ENCODE measurements at places on chromosomes 13 and 19.
A peak's percentile ranks its signal among the peaks of the same experiment; 100 is the strongest.

DNA sequence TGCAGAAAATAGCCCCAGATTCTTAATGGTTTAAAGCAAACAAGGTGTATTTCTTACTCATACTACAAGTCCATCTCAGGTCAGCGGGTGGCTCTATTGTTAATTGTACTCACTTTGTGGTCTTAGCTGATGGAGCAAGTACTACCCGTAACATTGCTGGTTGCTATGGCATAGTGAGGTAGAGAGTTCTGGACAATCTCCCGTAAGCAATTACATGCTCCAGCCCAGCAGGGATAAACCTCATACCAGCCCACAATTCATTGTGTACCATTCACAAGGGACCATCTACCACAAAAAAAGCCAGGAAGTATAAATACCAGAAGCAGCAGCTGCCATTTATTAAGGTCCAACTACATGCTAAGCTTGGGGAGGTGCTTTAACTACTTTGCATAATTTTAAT, 167.1 kb downstream of the PCDH9 start:
- DNase-seq = no peak

GRCh38 chr13:104011505-104012241, 945.5 kb upstream of the SLC10A2 start:
- DNase-seq = no peak

- DNase-seq = no peak
Observed at GRCh38 chr19:15118248-15118647, 11.0 kb downstream of the SYDE1 start.

DNA sequence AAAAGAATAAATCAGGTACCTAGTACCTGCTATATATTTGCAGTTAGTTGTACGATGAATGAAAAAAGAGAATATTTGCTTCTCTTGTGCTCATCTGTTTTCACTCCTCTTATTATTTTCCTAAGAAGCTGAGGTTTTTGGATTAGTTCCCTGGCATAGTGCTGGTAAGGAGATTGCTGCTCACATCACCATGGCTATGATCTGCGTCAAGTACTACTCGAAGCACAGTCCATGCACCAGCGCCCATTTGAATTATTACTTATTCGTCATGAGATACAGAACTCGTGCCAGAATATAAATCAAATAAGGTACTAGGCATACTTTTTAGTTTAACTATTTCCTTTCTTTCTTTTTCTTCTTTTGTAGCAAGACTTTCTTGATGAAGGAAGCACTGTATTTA, 7.1 kb downstream of the SERTM1 start:
- DNase-seq = no peak

DNA sequence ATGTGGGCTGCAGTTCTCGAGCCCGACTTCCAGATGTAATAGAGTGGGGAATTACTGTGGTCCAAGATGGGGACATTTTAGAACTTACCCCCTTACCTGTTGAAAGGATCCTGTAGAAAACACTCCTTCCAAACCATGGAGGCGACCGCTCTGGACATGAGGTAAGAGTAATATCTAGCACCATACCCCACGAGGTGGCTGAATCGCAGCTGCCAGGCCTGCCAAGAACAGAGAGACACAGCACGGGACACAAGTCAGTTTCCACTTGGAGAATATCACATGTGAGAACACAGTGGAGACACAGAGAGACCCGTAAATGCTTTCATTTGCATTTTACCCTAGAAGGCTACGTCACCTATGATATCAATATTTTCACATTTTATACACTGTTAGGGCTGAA, 129.2 kb downstream of the MIPEP start:
- no peak for DNase-seq

DNA sequence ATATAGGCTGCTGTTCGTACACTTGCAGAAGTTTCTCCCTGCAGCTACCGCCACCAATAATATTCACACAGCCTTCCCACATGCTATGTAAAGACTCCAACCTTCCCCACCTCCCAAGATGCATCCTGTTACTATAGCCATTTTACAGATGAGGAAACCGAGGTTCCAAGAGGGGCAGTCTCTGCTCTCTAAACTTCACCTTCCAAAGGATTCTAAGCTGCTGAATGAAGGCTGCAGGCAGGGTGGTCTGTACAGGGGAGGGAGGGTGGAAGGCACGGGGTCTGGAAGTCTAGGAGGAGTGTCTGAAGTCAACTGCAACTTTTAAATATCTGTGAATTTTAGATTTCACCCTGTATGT, 1.9 kb upstream of the NFIC start:
- no peak for DNase-seq

- no peak for DNase-seq
Observed at GRCh38 chr13:53013113-53013512, 15.5 kb upstream of the OLFM4 start.

DNA sequence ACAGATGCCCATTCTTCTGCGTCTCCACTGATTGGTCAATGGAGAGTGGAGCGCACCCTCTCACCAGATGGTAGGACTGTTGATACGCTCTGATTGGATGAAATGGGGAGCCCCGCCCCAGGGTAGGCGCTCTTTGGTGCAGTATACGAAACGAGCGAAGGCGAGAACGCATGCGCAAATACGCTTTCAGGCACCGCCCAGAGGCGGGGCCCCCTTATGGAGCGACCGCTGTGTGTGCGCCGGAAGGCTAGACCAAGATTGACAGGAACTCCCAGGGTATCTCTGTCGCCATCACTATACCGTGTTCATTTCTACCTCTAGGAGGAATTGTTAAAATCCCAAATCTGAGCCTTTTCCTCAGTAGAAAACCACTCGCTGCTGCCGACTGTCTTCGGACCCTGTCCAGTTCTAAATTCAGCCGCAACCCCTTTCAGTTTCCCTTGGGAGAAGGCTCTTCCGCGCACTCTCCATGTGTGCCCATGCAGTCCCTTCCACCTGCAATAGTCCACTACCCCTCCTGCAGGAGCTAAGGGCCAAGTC, 720 bp upstream of the HNRNPL start:
- no peak for DNase-seq

- peak; percentile 33 for DNase-seq
Observed at GRCh38 chr19:46746281-46747057, at the start of gene STRN4. STRN4 (minus strand) TSS chr19:46746450; CDS start chr19:46746430, 20 bp downstream.

DNA sequence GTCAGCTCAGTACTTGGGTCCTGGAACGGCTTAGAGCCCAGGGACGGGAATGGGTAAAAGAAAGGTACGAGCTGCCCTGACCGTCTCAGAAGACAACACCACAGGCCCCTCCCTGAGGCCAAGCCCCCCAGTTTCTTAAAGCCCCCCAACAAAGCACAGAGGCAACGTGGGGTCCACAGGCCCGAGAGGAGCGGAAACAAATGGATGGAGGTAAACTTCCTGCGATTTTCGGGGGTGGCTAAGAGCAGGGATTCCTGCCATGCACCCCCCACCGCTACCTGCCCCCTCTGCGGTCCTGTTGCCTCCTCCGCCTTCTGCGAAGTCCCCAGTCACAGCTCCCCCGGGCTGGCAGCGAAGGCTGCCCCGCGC, 48.2 kb downstream of the PTPRS start:
- DNase-seq = no peak

DNA sequence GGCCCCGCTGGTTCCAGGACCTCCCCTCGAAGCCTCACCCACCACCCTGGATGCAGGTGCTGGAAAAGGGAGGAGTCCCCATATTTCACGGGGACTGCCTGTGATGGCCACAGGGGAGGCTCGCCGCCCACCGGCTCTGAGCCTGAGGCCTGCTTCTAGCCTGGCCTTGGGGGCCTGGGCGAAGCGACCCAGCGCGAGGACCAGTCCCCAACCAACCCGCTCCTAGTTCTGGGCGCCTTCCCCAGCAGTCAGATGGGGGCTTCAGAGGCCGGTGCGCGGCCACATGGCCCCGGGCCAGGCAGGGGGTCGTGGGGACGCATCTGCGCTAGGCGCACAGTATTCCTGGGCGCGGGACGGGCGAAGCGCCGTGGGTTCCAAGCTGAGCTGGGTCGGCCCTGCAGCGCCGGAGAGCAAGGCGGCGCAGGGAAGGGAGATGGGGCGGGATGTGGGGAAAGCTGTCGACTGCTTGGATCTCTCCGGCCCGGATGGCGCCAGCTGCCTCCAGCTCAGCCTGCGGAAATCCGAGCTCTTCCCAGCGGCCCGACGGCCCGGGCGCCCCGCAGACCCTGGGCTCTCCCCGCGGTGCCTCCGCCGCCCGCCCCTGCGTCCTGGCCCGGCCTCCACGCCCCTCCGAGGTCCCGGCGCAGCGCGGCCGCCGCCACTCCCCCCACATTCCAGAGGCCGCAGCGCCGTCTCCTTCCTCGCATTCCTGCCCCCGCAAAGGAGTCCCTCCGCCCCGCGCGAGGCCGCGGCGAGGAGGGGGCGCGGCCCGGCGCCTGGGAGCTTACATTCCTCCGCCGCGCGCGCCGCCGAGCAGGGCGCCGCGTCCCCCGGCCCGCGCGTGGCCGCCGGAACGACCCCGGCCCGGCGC, at the start of gene WTIP:
WTIP (plus strand) TSS at position 788 of the 871 bp plus-strand sequence. CDS start 217 bp downstream, outside the sequence.
- no peak for DNase-seq

- DNase-seq = no peak
Observed at GRCh38 chr13:79936368-79937136, 404.4 kb downstream of the SPRY2 start.

DNA sequence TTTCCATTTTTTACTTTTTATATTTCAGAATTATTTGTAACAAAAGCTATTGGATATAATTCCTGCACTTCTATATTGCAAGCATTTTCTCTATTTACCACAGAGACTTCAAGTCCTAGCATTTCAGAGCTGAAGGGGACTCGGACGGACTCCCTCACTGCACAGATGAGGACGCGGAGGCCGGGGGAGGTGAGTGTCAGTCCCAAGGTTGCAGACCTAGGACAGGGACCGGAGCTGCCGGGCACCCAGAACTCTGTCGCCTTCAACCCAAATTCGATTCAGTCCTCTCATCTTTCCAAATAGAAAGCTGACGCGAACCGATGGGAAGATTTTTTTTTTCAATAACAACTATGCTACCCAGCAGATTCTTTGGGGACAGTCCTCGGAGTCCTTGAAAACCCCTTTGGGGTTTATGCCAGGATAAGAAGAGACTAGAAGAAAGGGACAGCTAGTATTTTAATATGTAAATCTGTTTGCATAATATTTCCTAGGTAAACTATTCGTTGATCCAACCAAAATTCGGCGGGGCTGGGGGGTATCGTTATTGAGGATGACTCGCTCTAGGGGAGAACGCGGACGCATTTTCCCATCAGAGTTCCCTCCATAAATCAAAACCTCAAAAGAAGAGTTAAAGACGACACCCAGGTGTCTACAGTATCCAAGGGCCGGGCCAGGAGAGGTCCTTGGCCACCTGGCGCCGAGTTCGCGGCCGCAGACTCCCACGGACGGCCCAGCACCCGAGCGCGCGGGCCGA, 803 bp downstream of the FLT3 start:
- DNase-seq = peak; percentile 33

DNA sequence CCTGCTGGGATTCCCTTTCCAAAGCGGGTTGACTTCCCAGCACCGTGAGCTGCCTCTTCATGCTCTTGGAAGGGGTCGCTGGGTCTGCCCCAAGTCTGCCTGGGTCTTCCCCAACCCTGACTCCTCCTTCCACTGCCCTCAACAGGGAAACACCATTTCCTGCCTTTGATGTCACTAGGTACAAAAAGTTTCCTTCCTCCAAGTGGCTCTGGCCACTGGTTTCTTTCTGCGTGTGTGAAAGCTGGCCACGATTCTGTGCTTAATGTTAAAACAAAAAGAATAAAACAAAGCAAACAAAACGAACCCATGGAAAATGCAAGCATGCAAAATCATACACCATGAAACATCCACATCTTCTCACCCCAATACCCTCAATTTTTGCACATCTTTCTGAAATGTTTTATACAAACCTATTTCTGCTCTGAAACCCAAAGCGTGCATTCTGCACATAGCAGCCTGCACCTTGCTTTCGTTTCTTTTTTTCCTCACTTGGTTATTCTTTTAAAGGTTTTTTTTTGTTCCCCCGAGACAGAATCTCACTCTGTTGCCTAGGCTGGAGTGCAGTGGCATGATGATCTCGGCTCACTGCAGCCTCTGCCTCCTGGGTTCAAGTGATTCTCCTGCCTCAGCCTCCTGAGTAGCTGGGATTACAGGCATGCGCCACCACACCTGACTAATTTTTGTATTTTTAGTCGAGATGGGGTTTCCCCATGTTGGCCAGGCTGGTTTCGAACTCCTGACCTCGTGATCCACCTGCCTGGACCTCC, 12.5 kb upstream of the TNFSF9 start:
- DNase-seq = peak; percentile 54

DNA sequence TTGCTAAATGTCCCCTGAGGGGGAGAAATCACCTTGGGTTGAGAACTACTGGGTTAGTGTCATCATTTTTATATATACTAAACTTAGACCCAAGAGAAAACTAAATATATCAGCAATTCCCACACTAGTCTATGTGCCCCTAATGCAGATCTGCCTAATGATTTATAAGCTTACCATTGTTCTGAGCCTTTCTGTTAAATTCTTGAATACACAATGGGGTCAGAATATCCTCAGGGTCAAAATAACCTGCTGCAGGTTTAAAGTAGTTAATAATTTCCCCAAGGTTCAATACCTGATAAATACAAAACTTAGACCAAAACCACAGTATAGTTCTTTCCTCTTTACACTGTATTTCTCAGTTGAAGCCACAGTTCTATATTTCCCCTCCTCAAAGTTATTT, 4.6 kb downstream of the VWA8 start:
- DNase-seq = no peak

DNA sequence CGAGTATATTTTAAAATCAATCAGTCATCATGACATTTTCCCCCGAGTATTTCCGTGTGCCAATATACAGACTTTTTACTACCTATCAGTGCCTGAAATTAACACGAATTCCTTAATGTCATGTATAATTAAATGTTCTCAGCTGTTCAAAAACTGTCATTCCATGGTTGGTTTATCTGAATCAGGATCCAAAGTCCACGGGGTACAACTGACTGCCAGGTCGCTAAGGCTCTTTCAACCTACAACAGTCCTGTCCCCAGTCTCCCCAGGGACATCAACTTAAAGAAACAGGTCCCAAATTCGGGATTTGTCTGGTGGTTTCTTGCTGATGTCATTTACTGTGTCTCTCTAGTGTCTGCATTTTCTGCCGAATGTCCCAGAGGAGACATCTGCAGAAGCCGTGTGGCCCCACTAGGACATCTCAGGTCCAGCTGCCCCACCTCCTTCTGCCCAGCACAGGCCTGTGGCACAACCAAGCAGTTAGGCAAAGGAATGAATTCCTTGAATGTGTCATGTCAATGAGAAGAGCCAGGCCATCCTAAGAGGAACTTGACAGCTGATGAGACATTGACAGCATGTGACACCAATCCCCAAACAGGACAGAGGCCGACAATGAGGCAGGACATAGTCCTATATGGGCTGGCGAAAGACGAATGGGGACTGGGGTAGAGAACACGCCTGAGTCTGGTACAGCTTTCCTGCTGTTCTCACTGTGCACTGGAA, 109.5 kb downstream of the STK24 start:
- DNase-seq = no peak

DNA sequence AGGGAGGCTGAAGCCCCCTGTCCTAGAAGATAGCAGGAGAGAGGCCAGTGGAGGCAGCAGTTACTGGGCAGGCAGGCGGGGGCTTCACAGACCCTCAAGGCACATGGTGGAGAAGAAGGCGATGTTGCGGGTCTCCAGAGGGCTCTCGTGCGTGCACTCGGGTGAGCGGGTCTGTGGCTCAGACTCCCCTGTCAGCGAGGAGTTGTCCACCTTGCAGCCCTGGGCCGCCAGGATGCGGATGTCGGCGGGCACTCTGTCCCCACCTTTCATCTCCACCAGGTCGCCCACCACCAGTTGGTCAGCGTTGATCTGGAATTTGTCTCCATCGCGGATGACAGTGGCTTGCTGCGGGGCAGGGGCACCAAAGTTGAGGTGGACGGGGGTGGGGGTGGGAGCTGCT, 3.2 kb downstream of the ATP4A start:
- DNase-seq = no peak

Measured in MV-4-11 (cell line).